ENCODE measurements at places on chromosomes 7 and 10.
A peak's percentile ranks its signal among the peaks of the same experiment; 100 is the strongest.

DNA sequence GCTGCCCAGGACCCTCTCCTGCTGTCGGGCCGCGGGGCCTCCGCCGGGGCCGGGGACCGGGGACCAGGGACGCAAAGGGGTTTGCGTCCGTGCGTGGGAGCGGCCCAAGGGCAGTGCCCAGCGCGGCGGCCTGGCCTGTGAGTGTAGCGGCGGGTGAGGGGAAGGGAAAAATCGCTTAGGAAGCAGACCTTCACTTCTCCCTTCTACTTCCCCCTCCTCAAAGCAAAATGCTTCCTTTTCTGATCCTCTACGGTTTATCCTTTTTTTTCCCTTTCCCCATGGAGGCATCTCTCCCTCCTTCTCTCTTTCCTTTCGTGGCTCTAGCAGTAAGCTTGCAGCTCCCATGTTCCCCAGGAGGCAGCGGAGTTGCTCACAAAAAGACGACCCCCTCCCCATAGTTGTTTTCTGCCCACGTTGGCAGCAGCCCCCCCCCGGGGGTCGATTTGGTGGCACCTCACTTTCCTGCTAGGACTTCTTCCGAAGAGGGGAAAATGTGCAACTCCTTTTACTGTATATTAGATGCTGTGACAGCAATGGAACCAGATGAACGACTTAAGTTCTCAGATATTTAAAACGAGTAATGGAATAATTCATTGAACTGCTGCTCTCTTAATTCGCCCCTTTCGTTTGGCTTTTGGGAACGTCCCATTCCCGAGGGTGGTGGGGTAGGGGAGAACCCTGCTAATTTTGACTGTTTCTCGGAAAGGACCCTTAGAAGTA lies 724 bp downstream of the CAPZA2 start:
- DNase-seq: no peak

DNA sequence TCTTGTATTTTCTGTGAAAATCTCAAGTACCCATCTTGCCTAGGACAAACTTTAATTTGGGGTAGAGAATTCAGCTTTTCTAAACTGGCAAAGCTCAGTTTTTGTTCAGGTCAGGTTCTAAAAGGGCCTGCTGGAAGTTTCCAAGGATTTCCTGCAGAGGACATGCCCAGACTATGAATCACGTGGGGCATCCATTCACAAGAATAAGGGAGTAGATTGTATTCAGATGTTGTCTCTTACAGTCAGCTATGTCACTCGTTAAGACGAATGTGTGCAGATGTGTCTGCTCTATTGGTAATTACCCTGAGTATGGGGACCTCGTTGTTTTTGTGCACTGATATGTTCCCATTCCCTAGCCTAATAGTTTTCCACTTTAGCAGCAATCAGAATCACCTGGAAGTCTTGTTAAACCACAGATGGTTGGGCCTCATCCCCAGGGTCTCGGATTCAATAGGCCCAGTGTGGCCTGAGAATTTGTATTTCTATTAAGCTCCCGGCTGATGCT lies 81.0 kb upstream of the ITPRID1 start:
- no peak for DNase-seq

DNA sequence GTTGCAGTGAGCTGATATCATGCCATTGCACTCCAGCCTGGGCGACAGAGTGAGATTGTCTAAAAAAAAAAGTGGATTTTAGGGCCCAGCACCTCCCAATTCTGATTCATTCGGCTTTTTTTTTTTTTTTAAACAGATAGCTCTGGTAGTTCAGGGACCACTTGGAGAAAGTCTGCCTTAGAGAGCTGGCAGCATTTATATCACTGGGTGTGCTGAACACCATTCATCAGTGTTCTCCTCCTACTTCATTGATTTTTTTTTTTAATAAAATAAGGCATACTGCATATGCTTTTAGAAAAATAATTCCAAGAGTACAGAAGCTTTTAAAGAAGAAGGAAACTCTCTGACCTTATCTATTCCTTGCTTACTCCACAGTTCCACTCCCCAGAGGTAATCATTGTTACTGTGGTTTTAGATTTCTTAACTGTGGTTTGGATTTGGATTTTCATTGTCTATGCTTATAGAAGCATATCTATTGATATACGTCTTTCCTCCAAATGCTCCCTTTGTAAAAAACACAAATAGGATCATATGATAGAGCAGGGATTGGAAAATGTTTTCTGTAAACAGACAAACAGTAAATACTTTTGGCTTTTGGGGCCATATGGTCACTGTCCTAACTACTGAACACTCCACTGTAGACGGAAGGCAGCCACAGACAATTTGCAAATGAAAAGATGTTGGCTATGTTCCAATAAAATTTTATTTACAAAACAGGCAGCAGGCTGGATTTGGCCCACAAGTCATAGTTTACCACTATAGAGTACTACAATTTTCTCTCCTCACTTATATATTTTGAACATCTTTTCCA lies 21.1 kb upstream of the SAR1A start:
- DNase-seq: no peak

DNA sequence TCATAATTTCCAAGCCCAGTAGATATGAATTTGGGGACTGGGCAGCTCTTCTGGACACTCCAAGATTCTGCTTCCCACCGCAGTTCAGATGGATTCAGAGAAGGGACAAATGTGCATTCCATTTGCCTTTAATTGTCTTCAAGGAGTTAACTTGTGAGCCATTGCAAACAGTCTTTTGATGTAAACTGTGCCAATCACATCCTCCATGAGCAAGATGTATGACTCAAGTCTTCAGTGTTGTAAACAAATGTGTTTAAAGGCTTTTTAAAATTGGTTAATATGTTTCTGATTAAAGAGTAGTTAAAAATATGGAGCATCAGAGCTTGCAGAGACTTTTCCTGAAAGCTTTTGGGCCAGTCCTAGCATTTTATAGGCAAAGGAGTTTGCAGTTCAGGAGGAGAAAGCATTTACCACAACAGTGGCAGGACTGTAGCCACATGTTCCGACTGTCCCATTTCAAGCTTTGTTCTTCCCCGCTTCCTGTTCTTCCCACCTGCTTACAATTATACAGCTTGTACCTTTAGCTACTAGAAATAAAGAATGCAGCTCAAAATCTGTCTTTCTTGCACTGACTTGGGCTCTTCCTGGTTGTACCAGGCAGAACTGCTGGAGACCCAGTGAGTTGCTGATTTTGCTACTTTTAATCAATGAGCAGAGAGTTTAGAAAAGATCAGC lies 6.2 kb downstream of the SLC18A2 start:
- no peak for DNase-seq

GRCh38 chr10:101301111-101301731 lies 52.7 kb upstream of the BTRC start:
- peak; percentile 54 for DNase-seq

GRCh38 chr7:19362099-19362498 lies 216.9 kb upstream of the FERD3L start:
- DNase-seq: no peak

DNA sequence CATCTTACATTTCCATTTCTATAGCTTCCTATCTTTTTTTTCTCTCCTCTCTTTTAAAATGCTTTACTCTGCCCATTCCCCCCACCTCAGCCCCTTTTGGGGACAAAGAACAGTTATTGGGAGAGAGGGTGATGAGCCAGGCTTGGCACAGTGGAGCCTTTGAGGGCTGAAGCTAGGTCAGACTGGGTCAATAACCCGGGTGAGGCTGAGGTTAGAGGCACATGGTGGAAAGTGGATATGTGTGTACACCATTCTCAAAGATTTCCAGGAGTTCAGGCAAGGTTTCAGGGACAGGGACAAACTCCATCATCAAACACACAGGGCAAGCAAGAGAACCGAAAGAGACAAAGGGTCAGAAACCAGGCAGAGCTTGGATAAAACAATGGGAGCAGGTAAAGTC lies 11.5 kb downstream of the ABCB4 start:
- no peak for DNase-seq

DNA sequence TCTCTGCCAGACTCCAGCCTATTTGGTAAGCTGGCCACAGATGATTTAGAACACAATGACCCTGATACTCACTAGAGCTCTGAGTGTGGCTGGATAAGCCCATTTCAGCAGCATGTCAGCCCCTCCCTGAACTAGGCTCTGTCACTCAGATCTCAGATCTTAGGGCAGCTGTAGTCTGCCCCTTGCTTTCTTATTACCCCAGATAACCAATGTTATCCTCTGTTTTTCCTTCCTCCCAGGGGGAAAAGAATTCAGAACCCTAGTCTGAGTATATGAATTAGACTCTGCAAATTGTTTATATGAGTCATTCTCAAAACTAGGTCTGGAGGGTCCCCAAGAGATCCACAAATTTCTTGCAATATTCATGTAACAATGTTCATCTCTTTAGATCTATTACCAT lies 286.2 kb downstream of the KCNMA1 start:
- no peak for DNase-seq

DNA sequence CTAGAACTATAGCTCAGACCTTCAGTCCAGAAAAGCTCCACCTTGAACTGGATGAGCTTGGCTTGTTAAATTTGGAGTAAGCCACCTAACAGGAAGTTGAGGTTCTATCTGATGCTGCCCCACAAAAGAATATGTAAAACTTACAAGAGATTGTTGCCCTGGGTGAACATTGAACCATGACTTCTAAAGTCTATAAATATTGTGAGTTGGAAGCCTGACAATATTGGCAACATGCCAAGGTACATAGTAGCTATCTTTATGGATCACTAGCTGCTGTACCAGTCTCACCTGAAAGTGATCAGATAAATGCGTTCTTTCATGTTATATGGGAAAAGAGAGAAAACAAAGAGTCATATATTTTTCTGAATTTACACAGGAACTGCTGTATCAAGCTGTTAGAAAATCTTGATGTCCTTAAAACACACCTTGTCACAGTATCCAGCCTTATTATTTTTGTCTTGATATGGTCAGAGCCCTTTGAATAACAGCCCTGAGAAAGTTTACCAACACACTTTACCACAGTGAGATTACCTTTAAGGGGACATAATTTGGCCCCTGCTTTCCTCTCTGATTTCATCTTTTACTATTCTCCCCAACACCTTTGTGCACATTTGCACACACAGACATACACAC lies 92.0 kb downstream of the LSMEM1 start:
- no peak for DNase-seq

DNA sequence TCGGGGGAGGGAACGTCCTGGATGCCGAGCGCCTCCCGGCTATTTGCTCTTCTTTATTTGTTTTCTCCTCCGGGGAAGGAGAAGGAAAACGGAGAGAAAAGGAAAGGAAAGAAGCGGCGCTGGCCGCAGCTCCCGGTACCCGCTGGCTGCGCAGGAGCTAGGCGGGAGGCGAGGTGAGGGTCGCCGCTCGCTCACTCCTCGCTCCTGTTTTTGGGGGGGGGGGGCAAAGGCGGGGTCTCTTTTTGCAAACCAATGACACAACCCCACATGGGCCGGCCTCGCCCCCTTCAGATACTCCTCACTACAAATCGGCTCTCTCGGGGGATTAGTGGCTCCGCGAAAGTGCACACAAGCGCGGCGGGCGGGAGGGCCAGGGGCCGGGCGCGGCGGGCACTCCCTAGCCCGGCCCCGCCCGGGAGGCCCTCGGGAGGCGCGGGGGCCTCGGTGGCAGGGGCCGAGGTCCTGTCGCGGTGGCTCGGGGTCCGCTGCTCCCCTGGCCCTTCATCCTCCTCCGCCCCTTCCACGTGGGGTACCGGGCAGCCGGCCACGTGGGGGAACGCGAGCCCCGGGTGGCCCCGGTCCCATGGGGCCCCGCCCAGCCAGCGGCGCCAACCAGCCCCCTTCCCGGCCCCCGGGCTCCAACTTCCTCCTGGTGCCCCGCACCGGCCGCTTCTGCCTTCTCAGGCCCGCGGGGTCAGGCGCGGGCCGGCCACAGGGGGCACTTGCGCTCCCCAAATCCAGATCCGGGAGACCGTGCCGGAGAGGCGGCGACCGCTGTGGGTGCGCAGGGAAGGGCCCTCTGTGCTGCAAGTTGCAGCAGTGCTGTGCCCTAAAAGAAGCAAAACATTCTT lies 718 bp upstream of the CTBP2 start:
- DNase-seq: peak; percentile 18

DNA sequence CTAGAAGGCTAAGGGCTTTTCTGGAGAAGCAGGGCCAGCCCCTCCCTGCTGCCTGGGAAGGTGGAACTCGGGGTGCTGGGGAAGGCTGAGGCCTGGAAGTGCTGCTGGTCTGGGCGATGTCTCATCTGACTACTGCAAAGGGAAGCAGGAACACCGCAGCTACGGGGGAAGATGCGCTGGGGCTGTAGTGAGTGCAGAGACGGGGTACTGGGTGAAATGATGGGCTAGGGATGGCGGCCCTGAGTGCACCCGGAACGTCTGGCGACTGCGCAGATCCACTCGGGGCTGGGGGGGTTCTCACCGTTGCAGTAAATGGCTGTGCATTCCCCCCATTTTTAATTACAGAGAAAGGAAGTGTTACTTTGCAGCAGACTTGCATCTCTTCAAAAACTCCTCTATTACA lies 195.4 kb upstream of the ADARB2 start:
- DNase-seq: no peak

DNA sequence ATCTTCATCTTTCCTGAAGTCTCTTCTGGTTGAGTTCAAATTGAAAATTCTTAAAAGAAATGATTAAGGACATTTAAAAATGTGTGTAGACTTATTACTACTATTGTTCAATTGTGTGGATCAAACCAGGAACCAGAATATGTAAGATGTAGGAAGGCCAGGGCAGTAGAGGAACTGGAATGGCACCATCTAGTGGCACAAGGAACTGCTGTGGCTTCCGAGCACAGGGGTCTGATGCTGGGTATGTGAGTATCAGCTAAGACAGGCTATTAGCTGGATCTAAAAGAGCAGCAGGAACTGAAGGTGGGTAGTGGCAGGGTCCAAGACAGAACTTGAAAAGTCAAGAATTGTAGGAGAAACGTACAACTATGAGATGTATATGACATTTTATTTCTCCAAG lies 247.3 kb downstream of the SEMA3A start:
- peak; percentile 10 for DNase-seq

DNA sequence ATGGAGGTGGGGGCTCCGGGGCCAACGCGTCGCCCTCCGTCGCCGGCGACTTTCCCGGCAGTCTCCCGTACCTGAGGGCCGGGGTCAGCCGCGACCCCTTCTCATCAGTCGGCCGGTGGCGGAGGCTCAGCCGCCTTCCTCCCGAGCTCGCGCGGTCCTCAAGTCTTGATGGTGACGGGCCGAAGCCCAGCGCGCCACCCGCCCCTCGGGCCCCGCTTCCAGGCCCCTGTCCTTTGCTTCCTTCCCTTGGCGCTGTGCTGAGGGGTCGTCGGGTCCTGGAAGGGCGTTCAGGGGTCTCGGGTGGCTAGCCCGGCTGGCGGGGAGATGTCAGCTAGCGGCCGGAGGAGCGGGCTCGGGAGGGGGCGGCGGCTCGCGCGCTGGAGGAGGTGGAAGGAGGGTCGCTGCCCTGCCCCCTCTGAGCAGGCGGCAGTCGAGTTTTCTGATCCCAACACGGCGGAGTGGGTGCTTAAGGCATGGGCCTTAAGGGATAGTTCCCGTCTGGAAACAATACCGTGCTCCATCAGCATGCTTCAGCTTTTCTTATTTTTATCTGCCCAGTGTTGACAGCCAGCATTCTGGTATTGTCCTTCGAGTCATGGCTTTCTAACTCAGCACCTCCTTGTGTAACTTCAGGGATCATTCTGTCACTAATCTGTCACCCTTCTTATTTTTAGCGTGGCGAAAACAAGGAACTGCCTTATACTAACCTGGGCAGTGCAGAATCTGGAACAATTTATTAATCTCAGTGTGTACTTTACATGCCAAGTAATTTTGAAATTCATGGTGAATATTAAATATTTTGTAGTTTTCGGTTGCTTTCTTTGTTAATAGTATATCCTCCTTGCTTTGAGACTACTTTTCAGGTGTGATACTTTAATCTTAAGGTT lies 748 bp downstream of the PHTF2 start:
- DNase-seq: peak; percentile 41
